Melanocyte of skin (primary cell): ENCODE measurements at places on chromosomes 1 and 21. TPM values are rescaled to one million over a fixed set of nuclear protein-coding genes. Genes with fewer than 3 reads are reported as not detected.

FCRLB gene
- 4.0 and 5.9 TPM in 2 replicates for total RNA-seq

GSTM5 gene
- under 0.01 TPM in 1 of 2 replicates, not detected in the other for total RNA-seq

KCND3 gene
- under 0.01 and 0.36 TPM in 2 replicates for total RNA-seq

DFFA gene
- 22.4 and 37.8 TPM in 2 replicates for total RNA-seq

TMEM269 gene
- 0.15 TPM in 1 of 2 replicates, not detected in the other for total RNA-seq

TNN gene
- total RNA-seq, result not detected in 2 replicates

CLIC6 gene
- total RNA-seq, result under 0.01 TPM in 1 of 2 replicates, not detected in the other
